ENCODE measurements at places on chromosomes 2 and 18.

DNA sequence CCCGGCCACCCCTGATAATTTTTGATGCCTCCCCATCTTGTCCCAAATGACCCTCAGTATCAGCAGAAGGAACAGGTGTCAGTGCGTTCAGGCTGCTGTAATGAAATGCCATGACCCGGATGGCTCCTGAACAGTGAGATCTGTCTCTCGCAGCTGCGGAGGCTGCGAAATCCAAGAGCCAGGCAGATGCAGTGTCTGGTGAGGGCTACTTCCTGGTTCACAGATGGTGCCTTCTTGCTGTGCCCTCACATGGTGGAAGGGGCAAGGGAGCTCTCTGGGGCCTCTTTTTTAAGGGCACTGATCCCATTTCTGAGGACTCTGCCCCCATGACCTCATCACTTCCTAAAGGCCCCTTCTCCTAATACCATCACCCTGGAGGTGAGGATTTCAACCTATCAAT lies 152.2 kb downstream of the TWIST2 start:
- no peak for DNase-seq

DNA sequence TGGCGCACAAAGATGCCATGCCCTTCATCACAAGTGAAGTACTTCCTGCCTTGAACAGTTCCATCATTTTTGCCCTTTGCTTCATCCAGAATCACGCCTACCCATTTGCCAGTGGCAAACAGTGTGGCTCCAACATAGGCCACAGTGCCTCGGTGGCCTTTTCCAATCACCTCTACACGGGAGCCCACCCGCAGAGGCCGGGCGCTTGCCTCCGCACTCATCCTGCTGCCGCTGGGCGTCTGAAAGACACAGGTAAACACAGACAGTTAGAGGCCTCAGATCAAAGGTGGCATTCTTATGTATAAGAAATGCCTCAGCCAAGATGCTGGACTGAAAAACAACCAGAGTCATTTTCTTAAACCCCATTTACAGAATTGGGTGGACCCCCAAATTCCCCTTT lies 2.1 kb downstream of the DCTN1 start:
- no peak for DNase-seq

DNA sequence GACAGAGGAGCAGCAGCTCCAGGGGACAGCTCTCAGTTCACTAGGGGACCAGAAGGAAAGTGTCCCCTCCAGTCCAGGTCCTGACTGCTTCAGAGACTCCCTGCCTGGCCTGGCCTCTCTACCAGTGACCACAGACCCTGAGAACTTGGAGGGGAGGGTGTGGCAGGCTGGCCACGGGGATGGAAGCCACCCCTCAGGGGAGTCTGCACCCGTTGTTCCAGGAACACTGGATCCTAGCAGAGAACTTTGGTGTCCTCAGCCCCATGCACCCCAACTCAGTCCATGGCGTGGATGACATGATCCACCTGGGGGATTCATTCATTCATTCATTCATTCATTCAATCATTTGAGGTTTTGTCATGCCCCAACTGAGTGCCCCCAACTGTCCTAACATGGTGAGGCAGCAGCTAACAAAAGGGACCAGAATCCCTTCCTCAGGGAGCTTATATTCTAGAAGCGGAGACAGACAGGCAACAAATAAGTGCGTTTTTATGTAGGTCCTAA lies 31.9 kb downstream of the MYO7B start:
- DNase-seq: no peak

- DNase-seq: no peak
Measured at GRCh38 chr2:155645791-155646190, 686.7 kb downstream of the NR4A2 start.

GRCh38 chr2:181362561-181362960 lies 94.6 kb upstream of the ITGA4 start:
- DNase-seq: no peak

- no peak for DNase-seq
Measured at GRCh38 chr2:214730800-214731407, 78.6 kb downstream of the BARD1 start.

GRCh38 chr2:25105336-25106085 lies 62.9 kb downstream of the POMC start:
- DNase-seq: no peak

DNA sequence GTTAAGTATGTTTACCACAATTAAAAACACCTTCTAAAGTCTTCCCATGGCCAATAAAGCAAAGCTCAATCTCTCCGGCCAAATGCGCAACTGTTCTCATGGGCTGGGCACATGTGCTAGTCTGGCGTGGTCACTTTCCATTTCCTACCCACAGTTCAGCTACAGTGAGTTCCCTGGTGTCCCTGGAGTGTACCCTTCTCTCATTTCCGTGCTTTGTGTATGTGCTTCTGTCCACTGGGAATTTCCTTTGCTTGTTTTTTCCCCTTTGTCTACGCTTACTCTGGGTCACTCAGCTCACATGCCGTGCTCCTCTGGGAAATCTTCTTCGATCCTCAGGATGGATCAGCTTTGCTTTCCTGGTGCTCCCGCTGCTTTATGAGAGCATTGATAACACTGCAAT lies 69.6 kb upstream of the GYPC start:
- no peak for DNase-seq

DNA sequence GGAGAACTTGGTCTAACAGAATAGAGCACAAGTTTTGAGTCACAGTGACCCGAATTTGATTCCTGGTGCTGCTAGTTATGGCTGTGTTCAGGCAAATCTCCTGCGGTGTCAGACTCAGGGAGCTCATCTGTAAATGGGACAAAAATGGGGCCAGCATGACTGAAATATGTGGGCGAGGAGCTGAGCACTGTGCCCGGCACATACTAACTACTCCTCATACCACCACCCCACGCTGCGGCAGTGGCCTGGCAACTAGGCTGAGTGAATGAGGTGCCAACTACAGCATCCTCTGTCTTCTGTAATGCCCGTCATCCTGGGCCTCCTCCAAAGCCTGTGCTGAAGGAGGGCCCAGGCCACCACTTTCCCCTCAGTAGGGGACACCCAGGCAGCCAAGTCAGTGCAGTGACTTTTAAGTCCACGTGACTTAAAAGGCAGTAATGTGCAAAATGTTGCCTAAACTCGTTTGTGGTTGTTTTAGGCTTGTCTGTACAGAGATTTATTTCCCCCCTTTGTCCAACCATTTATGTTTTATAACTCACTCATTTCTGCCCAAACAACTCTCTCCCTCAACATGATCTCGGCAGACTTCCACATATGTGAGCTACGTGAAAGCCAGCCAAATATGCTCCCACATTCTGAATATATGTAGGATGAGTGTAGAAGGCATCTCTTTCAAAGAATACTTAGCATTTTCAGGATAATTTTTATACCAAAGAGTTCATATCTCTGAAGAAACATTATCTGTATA lies 773.7 kb downstream of the TSN start:
- DNase-seq: no peak

- DNase-seq: no peak
Measured at GRCh38 chr2:198097630-198098029, 293.2 kb downstream of the PLCL1 start.

DNA sequence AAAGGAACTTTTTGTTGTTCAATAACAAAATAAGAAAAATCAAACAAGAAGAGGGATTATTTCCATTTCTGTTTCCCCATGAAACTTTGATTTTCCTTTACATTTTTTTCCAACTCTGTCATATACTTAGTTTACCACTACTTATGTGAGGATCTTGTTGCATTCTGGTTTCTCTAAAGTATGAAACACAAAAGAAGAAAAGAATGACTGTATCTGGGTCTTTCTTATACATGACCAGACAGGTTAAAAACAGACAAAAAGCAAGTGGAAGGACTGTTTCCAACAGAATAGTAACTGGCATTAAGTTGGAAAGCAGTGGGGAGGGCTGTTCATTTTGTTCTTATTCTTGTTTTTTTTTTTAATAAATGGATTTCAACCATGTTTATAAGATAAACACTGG lies 1207.8 kb upstream of the FAM98A start:
- DNase-seq: no peak

DNA sequence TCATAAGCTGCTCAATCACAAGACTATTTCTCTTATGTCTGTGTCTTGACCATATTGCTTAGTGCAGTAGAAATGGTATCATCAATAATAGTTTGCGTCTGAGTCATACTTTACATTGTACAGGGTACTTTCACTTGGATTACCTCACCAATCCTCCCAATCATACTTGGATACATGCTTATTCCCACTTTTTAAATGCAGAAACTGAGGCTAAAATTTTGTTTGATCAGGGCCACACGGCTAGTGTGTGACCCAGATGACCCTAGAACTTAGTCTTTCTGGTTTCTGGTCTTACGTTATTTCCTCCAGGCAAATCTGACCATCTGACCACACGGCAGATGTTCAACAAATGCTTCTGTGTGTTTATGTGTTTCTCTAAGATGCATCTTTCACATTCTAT lies 23.8 kb upstream of the CCL20 start:
- no peak for DNase-seq

- DNase-seq: no peak
Measured at GRCh38 chr2:22788749-22789327, 596.1 kb upstream of the KLHL29 start.

DNA sequence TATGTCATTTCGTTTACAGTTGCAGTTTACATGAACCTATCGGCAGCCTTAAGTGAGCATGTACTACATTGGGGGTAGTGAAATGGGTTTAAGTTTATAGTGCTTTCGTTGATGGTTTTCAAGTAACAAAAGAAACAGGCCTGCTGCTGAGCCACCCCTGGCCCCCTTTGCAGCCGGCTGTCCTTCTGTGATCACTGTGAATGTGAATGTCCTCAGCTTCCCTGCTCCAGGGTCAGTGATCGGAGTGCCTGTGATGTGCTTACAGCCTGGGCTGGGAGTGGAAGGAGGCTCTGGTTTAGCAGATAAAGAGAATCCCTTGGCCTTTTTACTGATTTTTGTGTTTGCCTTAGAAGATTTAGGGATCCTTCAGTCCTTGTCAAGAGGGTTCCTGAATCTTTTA lies 154.2 kb downstream of the FAM210A start:
- no peak for DNase-seq

DNA sequence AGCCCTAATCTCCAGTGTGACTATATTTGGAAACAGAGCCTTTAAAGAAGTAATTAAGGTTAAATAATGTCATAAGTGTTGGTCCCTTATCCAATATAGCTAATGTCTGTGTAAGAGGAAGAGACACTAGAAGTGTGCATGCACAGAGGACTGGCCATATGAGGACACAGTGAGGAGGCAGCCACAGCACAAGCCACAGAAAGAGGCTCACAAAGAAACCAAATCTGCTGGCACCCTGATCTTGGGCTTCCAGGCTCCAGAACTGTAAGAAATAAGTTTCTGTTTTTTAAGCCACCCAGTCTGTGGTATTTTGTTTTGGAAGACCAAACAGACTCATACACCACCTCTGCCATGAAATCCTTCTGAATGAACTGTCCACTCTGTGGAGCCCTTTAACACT lies 186.4 kb upstream of the SLC39A10 start:
- DNase-seq: no peak

GRCh38 chr18:62585274-62586150 lies 62.7 kb downstream of the ZCCHC2 start:
- DNase-seq: no peak

GRCh38 chr2:233443511-233444183 lies 89.4 kb downstream of the DGKD start:
- DNase-seq: peak; percentile 60

- no peak for DNase-seq
Measured at GRCh38 chr2:62604336-62604735, 98.3 kb upstream of the TMEM17 start.

DNA sequence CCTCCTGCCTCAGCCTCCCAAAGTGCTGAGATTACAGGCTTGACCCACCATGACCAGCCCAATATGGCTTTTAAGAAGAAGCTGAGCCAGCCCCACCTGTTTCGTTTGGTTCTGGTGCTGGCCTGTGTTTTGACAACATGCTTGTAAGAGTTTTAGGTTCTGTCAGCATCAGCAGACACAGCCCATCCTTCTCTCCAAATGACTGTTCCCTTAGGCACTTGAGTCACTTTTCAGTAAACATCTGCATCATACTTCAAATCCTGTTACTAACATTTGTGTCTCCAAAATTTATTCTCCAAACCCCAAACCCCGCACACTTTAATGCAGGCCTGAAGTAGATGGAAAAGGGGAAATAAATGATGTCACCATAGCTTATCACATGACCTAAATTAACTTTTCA lies 1118.5 kb downstream of the TSN start:
- no peak for DNase-seq

DNA sequence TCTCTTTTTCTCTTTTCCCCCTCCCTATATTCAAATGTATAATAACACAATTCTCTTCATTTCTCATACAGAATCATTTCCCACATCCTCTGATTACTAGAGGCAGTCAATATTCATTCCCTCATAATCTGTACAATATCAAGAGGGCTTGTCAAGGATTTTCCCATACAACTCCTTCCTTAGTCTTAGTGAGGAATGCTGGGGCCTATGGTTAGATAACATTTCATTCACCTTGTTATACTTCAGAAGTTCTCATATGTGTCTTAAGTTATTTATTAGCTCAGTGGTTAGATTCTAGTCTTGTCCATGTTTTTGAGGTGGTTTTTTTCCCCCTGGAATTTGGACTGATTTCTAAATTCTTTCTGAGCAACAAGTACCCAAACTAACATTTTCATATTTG lies 289.5 kb downstream of the PDE11A start:
- DNase-seq: no peak

- no peak for DNase-seq
Measured at GRCh38 chr2:190344276-190344827, 963 bp downstream of the INPP1 start.

GRCh38 chr18:1559563-1559962 lies 654.9 kb downstream of the ADCYAP1 start:
- no peak for DNase-seq

DNA sequence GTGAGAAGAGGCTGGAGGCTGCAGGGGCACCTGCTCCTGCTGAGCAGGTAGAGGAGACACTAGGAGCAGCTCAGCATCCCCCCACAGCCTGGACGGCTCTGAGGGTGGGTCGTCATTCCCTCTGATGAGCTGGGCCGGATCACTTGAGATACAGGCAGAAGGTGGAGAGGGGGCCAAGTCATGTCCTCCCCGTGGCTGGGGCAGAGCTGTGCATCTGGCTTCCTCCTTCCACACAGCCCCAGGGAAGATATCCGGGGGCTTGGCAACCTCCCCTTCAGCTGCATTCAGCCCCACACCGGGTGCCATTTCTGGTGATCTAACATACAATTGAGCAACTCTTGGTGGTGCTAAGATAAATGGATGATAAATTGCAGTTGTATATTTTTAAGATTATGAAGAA lies 236.9 kb downstream of the LDLRAD4 start:
- no peak for DNase-seq

- no peak for DNase-seq
Measured at GRCh38 chr18:6775237-6775636, 45.7 kb downstream of the ARHGAP28 start.

Measured in stimulated activated CD8-positive, alpha-beta memory T cell treated with anti-CD3 and anti-CD28 coated beads, Interleukin-2, amount 100 ng/mL, for 1 hour (primary cell).